ENCODE measurements at places on chromosomes 12 and 14. TPM values are rescaled to one million over a fixed set of nuclear protein-coding genes. Genes with fewer than 3 reads are reported as not detected.

The FICD gene
- 5.8 TPM for total RNA-seq

The LIN7A gene
- total RNA-seq, result 0.63 TPM

The SERPINA10 gene
- not detected for total RNA-seq

The HAL gene
- total RNA-seq, result 0.38 TPM

The DNAH10 gene
- total RNA-seq, result 0.05 TPM

The RPGRIP1 gene
- not detected for total RNA-seq

The FGD6 gene
- 0.56 TPM for total RNA-seq

The PDZRN4 gene
- total RNA-seq, result not detected

The ASIC1 gene
- total RNA-seq, result 19.0 TPM

The ANGEL1 gene
- 12.9 TPM for total RNA-seq

GRCh38 chr14:35965400-35965799, 139.3 kb downstream of the BRMS1L start:
- DNase-seq, result no peak

- peak; percentile 62 for DNase-seq
Measured at GRCh38 chr14:68285421-68286179, 466.0 kb downstream of the RAD51B start.

GRCh38 chr14:105929327-105930081, 403.1 kb downstream of the TMEM121 start:
- DNase-seq, result no peak

DNA sequence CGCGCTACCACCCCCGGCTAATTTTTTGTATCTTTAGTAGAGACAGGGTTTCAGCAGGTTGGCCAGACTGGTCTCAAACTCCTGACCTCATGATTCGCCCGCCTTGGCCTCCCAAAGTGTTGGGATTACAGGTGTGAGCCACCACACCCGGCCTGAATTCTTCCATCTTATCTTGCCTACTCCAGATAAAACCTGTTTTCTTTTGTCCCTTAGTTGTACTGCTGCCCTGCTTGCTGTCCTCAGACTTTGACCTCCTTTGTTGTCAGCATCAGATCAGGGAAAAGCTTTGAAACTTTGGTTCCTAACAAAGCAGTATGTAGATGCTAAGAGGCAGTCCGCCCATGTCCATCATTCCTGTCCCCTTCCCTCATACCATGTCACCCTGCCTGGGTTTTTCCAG, 15.9 kb downstream of the COPZ1 start:
- DNase-seq, result no peak

- no peak for DNase-seq
Measured at GRCh38 chr12:20040831-20041230, 327.5 kb upstream of the PDE3A start.

GRCh38 chr12:89033062-89033461, 319.2 kb downstream of the DUSP6 start:
- DNase-seq, result no peak

DNA sequence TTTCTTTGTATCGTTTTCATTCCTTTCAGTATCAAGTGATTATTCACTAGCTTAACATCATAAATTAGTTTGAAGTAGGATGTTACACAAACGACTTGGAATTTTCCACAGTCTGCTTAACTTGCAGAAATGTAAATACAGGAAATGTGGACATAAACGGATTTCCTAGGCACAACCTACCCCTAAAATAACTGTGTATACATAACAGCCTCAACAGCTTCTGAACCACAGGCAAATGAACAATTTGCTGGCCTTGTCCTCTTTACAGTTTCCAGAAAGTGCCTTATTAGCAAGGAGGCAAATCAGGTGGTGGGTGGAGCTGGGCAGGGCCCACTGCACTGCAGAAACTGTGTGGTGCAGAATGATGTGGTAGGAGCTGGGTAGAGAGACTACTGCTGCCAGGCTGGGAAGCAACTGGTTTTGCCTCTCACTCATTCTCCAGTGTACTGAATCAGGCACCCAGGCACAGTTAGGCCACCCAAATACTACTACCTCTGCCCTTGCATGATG, 14.1 kb downstream of the DRAM1 start:
- no peak for DNase-seq

- peak; percentile 49 for DNase-seq
Measured at GRCh38 chr14:94392510-94392935, 4.1 kb upstream of the SERPINA1 start.

DNA sequence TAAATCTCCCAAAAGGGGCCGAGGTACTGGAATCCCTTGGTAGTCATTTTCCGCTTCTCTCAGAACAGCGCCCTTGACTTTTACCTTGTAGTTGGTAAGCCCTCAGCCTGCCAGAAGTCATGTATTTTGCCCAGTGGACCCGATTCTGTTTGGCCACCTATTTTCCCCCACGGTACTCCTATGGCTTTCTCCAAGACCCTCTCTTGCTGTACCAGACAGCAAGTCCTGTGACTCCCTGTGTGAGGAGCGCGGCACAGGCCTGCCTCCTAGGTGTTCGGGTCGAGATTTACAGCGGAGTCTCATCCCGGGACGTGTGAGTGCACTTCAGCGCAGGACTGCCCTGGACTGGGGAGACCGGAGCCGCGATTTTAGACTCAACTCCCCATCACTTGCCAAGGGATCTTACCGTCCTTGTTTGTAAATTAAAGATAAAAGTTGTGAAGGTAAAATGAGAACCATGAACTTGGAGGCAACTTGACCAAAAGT, 1.1 kb upstream of the MBD6 start:
- peak; percentile 64 for DNase-seq

DNA sequence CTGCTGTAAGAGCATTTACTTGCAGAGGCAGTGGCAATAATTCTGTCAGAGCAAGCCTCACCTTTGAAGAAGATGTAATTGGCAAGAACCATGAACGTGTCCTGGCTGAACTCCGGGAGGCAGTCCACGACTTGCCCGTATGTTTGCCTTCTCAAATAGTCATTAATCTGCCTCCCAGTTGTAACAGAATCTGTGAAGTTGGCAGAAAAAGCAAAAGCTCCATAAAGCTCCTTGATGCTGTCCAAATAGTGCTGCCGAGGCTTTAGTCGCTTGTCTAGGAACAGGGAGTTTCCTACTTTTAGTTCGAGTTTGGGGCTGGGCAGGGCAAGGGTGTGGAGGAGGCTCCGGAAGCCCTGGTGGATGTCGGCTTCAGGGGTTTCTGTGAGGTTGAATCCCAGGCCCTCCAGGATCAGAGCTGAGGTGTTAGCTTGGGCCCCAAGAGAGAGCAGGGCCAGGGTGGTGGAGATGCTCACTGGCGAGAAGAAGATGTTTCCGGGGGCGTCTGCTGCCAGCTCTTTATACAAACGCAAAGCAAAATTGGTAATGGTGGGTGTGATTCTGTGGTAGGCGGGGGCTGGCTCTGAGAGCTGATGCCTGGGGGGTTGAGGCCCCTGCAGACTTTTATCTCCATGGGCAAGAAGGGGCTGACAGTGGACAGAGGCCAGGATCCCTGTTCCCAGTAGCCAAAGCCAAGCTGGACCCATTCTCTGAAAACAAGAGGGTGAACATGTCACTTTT, 4.4 kb downstream of the SERPINA11 start:
- DNase-seq, result no peak

DNA sequence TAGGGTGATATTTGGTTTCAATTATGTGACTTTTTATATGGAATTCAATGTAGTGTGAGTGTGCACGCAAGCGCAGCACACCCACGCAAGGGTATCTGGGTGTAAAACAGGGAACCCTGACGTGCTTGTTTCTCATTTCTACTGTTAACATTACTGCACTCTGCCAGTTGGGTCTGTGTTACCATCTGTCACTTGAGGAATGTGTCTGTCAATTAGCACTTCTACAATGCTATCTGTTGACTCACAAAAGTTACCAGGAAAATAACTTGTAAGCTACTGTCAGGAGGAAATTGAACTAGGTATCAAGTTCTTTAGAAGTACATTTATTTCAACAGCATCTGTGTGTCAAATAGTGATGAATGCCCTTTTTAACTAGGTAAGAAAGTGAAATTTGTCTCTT, 695.5 kb upstream of the LRFN5 start:
- no peak for DNase-seq

DNA sequence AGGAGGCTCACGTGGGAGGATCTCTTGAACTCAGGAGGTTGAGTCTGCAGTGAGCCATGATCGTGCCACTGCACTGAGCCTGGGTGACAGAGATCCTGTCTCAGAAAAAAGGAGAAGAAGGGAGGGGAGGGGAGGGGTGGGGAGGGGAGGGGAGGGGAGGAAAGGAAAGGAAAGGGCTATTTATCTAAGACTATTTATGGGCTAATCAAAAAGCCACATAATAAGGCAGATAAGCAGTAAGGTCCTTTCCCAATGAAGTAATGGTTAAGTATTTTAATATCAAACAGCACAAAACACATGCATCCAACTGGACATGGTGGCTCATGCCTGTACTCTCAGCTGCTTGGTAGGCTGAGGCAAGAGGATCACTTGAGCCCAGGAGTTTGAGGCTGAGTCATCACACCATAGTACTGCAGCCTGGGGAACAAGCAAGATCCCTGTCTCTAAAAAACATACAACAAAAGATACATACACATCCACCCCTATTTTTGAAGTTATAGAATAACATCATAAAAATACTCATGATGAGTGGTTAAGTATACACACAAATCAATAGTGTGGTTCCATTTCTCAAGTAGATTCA, 9.7 kb downstream of the PAWR start:
- no peak for DNase-seq

GRCh38 chr14:94663538-94663937, 51.3 kb downstream of the SERPINA3 start:
- DNase-seq, result no peak

DNA sequence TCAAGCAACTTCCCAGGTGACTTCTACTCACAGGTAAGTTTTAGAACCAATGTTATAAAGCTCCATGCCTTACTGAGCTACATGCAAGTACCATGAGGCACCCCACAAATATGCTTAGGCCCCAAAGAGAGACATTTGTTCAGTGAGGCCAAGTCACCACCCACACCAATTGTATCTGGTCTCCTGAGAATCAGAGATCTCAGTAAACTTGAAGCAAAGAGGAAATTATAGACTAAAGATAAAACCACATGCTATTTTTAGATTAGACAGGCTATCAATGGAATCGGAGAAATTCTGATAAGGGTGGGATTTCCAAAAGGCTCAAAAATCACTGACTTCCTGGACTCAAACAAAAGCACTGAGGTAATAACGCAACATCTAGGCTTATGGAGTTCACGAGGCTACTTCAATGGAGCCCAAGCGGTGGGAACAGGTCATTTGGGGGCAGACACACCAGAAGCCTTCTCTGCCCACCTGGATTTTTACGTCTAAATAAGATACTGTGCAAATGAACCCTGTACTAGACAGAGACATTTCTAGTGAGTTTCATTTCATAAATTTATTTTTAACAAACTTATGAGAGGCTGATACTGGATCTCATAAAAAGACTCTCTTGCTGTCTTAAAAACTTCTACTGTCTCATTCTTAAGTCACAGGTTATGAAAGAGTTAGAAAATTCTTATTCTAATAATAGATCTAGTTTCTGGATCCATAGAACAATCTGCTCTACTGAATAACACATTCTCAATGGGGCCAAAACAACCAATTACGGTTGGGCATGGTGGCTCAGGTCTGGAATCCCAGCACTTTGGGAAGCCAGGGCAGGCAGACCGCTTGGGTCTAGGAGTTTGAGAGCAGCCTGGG, 7.7 kb downstream of the SLC15A4 start:
- no peak for DNase-seq

DNA sequence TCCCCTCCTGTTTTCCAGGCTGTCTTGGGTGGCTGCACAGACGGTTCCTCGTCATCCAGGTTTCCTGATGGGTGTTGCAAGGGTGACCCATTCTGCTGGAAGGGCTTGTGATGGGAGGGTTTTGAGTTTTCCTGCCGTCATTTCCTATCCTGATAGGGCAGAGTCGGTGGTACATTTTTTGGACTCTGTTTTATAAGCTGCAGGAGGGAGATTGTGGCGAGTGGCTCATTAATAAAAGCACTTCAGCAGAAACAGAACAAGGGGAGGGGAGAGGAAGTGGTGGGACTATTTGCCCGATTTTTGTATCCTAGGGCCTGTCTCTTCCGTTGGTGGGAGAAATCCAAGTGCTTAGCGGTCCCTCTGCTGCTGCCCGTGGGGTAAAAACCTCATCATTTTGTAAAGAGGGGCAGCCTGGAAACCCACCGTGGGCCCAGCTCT, 40.0 kb downstream of the TSPAN9 start:
- DNase-seq, result no peak

GRCh38 chr12:50598321-50598862, 93.6 kb downstream of the DIP2B start:
- DNase-seq, result no peak

DNA sequence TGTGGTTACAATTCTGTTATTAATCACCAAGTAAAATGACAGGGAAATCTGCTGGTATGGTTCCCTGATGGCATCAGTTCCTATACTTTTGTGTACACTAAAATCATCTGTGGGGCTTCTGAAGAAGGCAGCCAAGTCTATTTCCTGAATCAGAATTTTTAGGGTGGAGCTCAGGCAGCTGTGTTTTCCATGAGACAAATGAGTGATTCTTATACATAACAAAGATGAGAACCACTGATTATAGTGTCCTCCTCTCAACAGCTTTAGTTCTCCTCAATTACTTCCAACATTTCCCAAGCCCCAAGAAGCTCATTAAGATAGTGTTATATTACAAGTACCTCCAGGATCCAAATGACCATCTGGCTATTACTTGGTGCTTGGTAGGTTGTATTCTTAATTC, 64.5 kb upstream of the USP44 start:
- DNase-seq, result no peak

DNA sequence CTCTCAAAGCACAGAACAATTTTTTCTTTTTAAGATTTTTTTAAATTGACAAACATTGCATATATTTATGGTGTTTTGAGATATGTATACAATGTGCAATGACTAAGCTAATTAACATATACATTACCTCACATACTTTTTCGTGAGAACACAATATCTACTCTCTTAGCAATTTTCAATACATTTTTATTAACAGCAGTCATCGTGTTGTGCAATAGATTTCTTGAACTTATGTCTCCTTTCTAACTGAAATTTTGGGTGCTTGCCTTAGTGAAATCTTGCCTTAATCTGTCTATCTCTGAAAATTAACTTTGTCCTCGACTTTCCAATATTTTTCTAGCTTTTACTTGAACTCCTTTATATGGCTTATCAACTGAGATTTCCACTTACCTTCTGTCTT, 6.8 kb downstream of the OR10A7 start:
- no peak for DNase-seq

GRCh38 chr12:61546296-61546695, 713.9 kb upstream of the USP15 start:
- no peak for DNase-seq

- DNase-seq, result no peak
Measured at GRCh38 chr14:54207075-54207474, 189.7 kb upstream of the CDKN3 start.

GRCh38 chr12:12216349-12217017, 50.4 kb downstream of the LRP6 start:
- no peak for DNase-seq

DNA sequence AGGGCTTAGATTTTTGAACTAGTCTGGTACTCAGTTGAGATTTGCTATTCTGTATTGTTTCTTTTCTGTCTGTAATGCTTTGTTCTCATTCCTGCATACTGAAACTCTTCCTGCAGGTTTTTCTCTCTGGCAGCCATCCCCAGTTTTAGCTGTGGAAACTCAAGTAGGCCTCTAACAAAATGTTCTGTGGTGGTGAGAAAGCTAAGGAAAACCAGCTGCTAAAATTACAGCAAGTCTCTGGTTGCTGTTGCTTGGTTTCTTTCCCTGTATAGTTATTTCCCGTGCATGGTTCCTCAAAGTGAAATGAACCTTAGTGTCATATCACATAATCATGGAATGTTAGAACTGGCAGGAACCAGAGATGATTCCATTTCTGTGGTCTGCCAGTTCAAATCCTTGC, 442.5 kb downstream of the NRXN3 start:
- no peak for DNase-seq

- DNase-seq, result no peak
Measured at GRCh38 chr14:43356979-43357545, 1150.0 kb downstream of the FSCB start.
